GM12865 (cell line): ENCODE measurements at places on chromosomes 1 and 21.

GRCh38 chr21:36551731-36552433 lies 72.0 kb upstream of the CLDN14 start:
- DNase-seq, result no peak

DNA sequence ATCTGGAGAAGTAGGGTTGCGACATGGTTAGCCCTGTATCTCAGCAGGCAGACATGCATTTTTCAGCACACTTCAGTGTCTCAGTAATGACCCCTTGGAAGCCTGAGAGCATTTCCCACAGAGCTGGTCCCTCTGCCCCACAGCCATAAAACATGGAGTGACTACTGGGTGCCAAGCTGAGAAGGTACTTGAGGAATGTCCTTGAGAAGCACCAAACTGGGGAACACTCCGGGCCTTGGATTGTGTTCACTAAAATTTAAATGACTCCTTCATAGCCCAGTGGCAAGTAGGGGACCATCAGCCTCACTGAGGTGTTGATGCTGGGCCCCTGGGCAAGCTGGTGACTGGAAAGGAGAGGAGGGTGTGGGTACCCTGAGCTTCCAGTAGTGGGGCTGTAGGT lies 54.7 kb downstream of the KCNJ6 start:
- DNase-seq, result no peak

GRCh38 chr1:178563099-178563820 lies 50.4 kb downstream of the TEX35 start:
- DNase-seq, result no peak

- no peak for DNase-seq
Measured at GRCh38 chr1:91901231-91901630, 15.3 kb upstream of the TGFBR3 start.

DNA sequence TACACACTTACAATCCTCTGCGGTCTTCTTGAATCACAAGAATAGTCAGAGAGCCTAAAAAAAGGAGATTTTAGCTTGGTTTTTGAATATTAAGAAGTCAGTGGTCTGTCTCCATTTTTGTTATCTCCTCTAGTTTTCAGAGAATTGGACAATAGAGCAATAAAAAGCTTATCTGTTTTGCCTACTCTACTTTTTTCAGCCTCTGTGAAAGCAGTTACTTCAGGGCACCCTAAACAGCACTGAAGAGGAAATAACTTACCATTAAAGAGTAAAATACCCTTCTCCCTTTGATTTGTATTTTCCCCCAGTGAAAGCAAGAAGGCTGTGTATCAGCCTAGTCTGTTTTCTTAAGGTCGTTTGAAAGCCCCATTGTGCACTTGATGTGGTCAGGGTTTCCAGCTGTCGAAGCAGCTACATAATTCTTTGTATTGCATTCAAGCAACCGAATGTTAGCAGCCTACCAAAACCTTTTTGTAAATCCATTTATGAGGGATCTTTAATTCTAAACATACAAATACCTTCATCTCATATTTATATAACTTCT lies 1.0 kb downstream of the NTMT2 start:
- peak; percentile 12 for DNase-seq

DNA sequence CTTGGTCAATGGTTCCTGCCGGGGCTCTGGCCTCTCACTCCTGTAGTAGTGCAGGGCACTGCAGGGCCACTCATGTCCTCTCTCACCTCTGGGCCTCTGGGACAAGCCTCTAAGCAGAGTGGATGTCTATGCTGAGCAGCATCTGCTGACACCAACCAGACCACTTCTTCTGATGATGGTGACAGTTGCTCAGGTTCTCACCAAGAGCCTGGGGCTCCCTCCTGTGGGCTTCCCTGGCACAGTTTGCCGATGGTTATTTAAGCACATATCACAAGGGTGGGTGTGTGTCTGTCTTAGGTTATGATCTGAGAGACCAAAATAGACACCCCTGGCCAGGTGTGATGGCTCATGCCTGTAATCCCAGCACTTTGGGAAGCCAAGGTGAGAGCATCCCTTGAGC lies 17.4 kb upstream of the GPR137B start:
- DNase-seq, result peak; percentile 61

- DNase-seq, result no peak
Measured at GRCh38 chr21:28447462-28447861, 545.2 kb downstream of the LTN1 start.

DNA sequence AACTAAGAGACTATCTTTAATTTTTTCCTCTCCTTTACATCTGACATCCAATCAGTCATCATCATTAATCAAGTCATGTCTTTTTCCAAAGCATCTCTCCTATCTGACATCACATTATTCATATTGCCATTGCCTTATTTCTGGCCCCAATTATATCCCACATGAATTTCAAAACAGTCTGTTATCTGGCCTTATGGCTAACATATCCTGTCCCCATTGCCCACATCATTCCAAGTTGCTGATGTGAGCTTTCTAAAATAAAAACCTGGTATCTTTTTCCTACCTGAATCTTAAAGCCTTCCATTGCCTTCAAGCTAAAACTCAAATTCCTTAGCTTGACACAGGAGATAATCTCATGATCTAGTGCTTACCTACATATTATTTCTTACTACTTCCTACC lies 283.9 kb downstream of the LRRC40 start:
- DNase-seq, result no peak

DNA sequence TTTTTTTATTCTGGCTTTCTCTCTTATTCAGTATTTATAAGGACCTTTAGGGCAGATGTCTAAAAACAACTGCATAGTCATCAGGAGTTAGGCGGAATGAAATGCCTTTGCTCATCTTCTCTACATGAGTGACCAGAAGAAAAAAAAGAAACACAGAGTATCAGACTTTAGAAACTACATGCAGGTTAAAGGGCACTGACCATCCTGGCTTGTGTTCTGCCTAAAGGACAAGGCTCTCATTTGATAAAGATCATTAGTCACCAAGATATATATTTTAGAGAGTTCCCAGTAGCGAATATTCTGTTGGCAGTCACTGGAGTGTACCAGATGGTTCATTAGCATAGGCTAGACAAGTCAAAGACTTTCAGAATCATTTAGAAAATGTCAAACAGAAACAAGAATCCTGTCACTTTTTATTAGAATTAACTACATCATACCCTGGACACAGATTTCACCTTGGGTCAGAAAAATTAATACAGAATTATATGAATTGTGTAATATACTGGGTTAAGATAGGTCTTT lies 145.6 kb downstream of the NR5A2 start:
- DNase-seq, result no peak

- no peak for DNase-seq
Measured at GRCh38 chr1:80673935-80674597, 1126.7 kb upstream of the ADGRL2 start.

DNA sequence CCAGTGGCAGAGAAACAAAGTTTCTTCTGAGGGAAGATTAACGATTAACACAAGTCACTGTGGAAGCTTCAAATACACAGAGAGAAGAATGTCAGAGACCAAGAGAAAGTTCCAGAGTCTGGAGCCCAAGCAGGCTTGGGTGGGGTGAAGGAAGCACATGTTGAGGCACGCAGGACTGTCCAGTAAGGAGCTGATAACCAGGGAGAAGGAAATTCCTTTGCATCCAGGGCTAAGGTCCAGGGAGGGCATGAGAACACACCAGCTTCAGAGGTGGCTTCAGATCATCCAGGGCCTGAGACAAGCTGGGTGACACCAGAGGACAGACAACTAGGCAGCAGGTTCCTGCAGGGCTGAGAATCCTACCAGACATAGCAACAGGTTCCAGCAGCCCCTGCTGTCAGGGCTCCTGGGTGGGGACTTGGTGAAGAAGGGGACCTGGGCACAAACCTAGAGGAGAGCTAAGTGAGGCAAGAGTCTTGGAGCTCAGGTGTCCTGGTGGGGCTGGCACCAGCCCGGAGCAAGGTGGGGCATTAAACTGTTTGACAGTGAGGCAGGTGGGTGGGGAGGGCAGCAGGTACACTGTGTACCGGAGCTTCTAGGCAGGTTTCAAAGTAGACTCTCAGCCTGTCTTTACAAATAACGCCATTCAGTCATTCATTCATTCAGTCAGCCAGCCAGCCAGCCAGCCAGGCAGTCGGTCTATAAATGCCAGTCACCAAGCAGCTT lies 2.6 kb upstream of the SPRR1A start:
- no peak for DNase-seq

- DNase-seq, result no peak
Measured at GRCh38 chr1:107867422-107867821, 97.6 kb downstream of the VAV3 start.

DNA sequence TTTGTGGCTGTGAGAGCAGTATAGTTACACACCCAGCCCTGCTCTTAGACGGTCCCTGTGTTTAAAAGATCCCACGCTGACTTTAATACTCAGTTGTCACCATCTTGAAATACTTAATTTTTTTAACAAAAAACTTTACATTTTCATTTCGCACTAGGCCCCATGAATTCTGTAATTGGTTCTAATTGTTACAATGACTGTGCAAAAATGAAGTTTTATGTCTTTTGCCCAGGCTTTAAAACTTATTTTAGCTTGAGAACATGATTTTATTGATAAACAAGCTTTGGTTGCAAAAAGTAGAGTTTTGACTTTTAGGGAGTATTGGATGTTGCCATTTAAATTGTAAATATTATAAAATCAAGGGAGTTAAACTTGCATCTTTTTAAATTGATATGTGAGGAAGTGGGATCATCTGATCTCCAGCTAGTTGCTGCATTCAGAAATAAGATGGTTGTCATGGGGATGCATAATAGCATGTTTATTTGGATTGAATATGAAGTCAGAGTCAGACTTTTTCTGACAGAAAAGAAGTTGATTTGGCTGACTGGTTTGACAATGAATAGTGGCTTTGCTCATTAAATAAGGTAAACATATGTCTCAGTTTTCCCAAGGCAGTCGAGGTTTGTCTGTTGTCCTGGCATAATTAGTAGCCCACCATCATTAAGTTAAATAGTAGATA lies 23.0 kb upstream of the CRP start:
- DNase-seq, result no peak

DNA sequence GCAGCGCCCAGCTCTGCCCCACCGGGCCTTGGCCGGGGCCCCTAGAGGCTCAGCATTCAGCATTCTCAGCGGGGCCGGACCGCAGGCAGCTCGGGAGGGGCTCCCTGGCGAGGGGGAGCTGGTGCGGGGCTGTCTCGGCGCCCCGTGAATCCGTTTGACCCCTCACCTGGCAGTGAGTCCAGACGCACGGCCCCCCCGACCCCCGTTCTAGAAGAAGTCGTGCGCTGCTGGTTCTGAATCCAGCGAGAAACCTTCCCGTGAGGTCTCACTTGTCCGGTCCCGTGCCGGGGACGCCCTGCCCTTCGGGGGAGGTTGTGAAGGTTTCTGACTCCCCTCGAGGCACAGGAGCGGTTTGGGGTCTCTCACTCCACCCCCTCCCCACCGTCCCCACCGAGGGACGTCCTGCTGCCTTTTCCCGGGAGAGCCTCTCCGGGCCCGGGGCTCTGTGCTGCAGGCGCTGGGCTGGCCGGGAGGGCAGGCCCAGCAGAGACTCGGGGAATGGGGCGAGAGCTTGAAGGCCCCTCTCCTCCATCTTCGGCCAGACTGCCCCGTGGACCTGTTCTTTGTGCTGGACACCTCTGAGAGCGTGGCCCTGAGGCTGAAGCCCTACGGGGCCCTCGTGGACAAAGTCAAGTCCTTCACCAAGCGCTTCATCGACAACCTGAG lies 655 bp downstream of the COL6A1 start:
- no peak for DNase-seq

GRCh38 chr1:235999259-235999925 lies 65.5 kb downstream of the NID1 start:
- peak; percentile 94 for DNase-seq

GRCh38 chr1:115840605-115841460 lies at the start of gene NHLH2:
Gene NHLH2, minus strand, starts transcription at chr1:115841126. Its CDS starts 2,754 bp downstream, at chr1:115838372.
- no peak for DNase-seq

DNA sequence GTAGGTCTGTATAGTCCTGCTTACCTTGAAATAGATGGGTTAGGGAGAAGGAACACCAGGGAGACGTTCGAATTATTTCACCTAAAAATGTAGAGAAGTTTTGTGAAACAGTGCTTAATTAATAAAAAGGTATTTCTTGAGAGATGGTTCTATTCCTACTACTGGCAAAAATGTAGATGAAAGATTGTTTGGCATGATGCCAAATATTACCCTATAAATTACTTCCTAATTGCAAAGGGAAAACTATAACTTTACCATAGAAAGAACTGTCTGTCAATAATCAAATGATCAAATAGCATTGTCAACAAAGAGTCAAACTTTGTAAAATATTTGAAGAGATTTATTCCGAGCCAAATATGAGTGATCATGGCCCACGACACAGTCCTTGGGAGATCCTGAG lies 4.2 kb upstream of the ACADM start:
- no peak for DNase-seq

DNA sequence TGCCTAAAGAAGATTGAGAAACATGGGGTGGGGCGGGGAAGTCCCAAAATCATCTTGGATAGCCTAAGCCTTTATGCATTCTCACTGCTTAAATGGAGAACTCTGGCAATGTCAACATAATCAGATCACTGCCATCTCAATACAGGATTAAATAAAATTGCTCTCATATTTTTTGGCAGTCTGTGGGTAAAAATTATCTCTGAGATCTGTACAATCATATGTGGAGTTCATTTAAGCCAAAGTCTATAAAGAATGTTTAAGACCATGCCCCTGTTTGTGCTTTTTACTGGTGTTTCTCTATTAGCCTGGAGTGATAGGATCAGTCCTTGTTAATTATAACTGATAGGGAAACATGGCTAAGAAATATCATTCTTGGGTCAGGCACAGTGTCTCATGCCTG lies 136.3 kb downstream of the GPR52 start:
- DNase-seq, result no peak

DNA sequence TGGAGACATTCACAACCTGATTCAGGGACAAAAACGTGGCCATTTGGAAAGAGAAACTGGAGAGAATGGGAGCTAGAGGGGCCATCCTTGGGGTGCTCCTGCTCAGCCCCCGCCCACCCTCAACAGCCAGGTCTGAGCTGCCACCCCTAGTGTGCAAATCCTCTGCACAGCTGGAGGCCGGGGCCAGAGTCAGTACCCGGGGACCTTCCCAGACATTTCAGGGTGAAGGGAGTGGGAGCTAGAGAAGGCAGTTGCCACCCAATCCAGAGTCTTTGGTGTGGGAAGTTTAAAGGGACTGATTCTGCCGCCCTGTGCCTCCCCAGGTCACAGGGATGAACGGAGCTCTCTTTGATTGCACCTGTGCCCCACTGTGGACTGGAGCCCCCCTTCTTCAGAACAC lies 397.4 kb downstream of the MATN1 start:
- DNase-seq, result no peak

- DNase-seq, result no peak
Measured at GRCh38 chr1:41245659-41246058, 3.6 kb upstream of the SCMH1 start.

DNA sequence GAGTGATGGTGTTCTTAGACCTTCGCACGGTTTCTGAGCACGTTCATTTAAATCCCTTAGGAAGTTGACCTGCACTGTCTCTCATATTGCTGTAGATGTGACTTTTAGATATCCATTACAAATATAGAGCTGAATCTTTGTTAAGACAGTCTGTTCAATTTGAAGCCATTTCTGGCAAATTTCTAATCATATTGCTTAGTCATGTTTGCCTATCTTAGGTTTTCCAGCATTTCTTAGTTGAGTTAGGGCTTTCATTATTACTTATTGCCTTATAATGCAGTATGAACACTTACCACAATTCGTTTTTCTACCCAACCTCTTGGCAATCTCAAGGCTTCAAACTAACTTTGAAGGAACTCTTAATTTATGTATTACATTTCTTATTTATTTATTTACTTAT lies 78.5 kb upstream of the PGD start:
- DNase-seq, result no peak

- DNase-seq, result no peak
Measured at GRCh38 chr1:212600980-212601379, 7.6 kb upstream of the ATF3 start.

- DNase-seq, result peak; percentile 6
Measured at GRCh38 chr21:41112740-41113692, 54.9 kb upstream of the BACE2 start.
